ENCODE measurements at places on chromosomes 3 and 15.

- DNase-seq: no peak
Observed at GRCh38 chr3:189589179-189589569, 42.0 kb upstream of the TP63 start.

DNA sequence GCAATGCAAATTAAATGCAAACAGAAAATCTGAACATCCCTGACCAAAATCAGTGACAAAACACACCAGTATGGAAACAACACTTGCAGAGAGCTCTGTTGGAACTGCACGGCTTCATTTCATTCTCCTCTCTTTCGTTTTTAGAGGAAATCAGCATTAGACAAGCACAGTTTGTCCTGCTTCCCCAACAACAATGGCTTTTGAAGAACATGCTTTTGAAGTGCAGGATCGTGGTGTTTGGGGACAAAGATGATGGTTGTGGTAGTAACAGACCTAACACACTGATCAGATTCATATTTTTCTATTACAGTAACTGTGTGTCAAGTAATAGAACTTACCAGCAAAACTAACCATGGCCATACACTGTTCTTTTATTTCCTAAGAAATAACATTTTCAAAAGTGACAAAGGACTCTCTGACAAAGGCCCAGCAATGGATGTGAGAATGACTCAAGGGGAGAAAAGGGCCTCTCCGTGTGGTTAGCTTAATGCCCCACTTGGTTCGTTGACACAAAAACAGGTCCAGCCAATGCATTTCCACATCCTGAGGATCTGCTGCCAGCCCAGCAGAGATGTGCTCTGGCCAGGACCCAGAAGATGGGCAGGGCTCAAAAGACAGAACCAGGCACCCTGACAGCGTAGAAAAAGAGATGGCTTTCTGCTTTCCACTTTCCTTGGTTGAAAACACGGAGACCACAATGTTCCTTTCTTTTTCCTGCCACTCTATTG, 84.1 kb downstream of the CCNL1 start:
- DNase-seq: no peak

DNA sequence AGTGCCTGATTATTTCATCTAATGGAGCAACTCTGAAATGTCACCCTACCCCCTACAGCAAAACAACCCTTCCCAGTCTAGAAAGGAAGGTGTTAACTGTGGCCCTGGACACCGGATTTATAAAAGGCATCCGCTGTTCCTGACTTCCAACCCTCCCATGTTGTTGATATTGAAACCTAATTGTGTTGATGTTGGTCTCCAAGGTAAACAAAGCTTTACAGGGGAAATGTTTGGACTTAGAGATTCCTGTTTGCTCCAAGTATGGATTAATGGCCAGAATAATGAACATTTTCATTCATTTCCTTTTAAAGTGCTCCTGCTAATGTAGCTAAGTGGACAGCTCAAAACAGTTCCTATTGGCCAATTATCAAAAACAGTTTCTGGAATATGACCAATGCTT, 19.4 kb upstream of the LMCD1 start:
- no peak for DNase-seq

GRCh38 chr3:56547486-56547885, 9.5 kb upstream of the CCDC66 start:
- no peak for DNase-seq

DNA sequence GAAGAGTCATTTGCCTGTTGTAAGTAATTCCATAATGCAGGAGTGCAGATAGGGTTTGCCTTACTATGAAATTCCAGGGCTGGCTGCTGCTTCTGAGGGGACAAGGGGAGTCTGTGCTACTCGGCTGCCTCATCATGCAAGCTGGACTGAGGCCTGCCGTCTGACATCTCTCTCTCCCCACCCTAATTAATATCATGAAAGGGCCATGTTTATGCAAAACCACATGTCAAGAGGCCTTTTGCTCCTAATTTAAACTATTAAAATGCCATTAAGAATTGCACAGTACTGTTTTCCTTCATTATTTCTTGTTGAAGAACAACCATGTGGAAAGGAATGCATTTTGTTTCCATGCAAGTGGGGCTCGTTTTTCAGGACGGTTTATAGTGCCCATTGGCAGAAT, 26.3 kb downstream of the CHST2 start:
- no peak for DNase-seq

GRCh38 chr3:10344944-10345575, 24.1 kb upstream of the SEC13 start:
- no peak for DNase-seq

GRCh38 chr15:79831604-79832003, 65.2 kb downstream of the MTHFS start:
- DNase-seq: no peak

DNA sequence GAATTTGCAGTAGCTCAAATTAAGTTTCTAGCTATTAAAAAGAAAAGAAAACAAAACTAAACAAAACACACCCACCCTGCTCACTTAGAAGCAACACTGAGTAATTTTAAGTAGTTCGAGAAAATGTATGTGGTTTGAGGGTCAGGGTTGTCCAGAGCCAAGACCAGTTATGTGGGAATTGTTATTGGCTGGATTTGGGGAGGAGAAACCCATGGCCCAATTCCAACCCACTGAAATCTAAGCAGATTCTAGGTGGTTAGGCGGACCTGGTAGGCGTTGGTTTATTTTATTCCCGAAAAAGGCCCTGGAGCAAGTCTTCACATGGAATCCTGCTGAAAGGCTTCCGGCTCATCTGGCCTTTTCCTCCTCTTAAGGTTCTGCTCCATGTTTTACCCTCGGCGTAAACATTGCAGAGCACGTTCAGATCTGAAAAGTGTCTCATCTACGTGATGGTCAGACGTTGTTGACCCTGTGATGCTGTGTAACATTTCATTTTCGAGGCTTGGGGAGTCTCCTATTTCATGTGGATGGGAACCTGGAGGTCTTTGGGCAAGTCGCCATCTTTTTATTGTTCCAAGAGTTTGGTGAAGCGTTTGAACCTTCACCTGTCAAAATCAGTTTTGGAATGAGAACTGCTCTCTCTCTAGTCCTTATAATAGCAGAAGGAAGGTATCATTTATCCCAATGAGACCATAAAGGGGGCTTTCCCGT, 64.0 kb downstream of the FLNB start:
- DNase-seq: no peak

DNA sequence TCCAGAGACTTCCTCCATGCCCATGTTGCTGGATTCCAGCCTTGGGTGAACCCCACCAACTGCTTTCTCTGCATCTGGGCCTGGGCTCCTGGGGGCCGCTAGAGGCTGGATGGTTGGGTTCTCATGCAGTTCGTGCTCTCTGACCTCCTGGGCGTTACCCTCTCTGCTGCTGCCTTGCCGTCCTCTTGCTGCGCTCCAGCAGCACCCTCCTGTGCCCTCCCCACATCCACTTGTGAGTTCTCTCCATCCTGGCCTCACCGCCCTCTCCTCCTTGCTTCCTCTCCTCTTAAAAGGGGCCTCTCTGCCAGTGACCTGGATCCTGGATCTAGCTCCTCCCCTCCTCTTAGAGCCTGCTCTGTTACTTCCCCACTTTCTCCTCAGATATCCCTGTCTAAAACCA, 43.7 kb downstream of the CHCHD6 start:
- no peak for DNase-seq

DNA sequence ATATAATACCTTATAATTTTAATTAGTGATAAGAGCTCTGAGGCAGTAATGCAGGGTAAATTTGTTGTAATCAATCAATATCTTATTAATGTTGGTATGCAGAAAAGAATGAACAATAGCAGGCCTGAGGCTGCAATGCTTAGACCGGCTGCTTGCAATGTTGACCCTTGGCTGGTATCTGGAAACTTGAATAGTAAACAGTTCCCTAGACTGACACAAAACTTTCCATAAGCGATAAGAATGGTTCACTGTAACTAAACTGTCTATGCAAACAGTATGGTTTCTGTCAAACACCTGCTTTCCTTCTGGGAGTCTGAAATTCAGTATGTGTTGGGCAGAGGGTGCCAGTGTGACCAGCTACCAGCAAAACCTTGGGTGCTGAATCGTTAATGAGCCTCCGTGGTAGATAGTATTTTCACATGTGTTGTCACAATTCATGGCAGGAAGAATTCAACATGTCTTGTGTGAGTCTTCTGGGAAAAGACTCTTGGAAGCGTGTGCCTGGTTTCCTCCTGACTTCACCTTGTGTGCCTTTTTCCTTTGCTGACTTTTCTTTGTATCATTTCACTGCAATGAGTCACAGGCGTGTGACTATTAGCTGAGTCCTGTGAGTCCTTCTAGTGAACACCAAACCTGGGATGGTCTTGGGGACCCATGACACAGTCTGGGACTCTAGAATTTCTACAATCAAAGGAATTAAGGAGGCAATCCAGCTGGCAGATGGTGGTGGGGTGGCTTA, 30.7 kb upstream of the CLRN1 start:
- no peak for DNase-seq

- DNase-seq: no peak
Observed at GRCh38 chr15:39799552-39800011, 16.9 kb upstream of the FSIP1 start.

GRCh38 chr15:46297766-46298165, 662.9 kb downstream of the SQOR start:
- DNase-seq: no peak

- DNase-seq: peak; percentile 84
Observed at GRCh38 chr15:48963524-48964113, at the start of gene SHC4. Gene SHC4 (minus strand): TSS chr15:48963919. CDS start chr15:48963015, 904 bp downstream.

DNA sequence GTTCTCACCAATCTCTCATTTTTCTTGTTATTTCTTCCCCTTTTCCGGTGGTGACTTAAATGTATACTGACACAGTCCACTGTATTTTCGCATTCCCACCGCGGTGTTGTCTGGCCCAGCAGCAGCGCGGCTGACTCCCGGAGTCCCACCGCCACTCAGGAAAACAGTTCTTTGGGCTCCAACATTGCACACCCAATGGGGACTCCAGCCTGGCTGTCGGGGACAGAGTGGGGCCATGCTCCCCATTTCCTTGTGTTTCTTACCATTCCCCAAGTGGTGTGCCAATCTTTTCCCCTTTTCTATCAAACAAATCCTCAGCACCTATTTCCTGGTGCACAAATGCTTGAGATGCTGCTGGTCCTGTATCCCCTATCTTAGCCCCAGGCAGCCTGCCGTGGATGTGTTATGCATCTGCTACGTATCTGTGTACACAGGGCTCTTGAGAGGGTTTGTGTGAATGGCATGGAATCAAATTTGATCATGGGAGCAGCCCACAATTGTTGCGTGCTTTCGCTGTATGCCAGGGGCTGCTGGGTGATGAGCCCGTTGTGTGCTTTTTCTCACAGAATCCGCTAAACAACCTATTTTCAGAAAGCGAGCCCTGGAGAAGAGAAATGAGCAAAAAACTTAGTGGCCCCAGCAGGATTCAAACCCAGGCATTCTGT, 219.1 kb upstream of the RGMA start:
- DNase-seq: no peak

GRCh38 chr3:69353503-69353902, 32.4 kb downstream of the FRMD4B start:
- DNase-seq: no peak

GRCh38 chr3:46888705-46889104, 11.2 kb downstream of the PTH1R start:
- DNase-seq: no peak

DNA sequence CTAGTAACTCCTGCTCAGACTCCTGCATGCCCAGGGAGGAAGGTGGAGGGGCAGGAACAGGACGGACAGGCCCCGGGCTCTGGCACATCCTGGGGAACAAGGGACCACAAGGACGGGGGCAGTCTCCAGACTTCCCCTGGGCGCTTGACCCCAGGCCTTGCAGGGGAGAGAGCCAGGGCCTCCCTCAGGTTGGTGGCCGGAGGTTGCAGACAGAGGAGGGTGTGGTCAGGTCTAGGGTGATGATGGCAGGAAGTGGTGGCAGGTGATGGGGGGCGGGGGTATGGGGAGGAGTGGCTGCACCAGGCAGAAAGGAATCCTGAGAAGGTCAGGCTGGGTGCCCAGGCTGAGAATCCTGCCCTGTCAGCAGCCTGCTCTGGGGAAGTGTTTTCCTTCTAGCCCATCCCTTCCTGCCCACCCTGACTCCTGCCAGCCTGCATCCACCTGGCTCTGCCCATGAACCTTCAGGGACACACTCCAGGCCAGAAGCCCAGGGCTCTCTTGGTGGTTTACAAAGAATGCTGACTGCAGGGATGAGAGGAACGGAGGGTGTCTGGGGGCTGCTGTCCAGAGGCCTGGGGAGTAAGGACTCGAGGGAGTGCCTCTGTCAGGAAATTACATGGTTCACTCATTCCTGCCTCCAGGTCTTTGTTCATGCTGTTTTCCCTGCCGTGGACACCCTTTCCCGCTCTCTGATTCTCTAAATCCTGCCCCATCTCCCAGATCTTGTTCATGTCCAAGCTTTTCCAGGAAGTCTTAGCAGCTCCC, 15.8 kb downstream of the LOXL1 start:
- no peak for DNase-seq

- no peak for DNase-seq
Observed at GRCh38 chr15:86162641-86163040, 83.0 kb downstream of the AGBL1 start.
